NCI-H1105 (cell line): ENCODE measurements at places on chromosomes 4 and X.

GRCh38 chr4:92522356-92522755 lies 218.6 kb downstream of the GRID2 start:
- DNase-seq: no peak

DNA sequence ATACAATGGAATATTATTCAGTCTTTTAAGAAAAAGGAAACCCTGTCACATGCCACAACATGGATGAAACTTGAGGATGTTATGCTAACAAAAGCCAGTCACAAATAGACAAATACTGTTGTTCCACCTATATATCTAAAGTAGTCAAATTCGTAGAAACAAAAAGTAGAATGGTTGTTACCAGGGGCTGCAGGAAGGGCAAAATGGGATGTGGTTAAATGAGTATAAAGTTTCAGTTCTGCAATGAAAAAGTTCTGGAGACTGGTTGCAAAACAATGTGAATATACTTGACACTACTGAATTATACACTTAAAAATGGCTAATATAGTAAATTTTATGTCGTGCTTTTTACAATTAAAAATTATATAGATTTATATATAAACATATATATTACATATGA lies 12.2 kb downstream of the SPOCK3 start:
- no peak for DNase-seq

- no peak for DNase-seq
Observed at GRCh38 chr4:4361883-4362282, 25.0 kb upstream of the NSG1 start.

DNA sequence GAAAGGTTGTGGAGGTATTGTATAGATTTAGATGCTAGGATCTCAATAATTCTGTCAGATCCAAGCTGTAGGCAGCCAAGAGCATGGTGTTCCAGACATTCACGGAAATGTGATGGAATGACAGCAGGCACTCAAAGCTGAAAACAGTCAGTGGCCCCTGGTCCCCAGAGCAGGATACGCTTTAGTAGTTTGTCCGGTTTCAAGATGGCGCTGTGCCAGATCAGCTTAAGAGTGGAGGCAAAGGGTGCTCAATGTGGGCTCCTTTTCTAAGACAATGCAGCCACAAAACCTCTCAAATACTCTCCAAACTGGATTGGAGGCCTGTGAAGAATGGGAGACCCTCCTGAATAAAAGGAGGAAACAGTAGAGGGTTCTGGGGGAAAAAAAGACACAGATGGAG lies 291.2 kb upstream of the HS3ST1 start:
- no peak for DNase-seq

DNA sequence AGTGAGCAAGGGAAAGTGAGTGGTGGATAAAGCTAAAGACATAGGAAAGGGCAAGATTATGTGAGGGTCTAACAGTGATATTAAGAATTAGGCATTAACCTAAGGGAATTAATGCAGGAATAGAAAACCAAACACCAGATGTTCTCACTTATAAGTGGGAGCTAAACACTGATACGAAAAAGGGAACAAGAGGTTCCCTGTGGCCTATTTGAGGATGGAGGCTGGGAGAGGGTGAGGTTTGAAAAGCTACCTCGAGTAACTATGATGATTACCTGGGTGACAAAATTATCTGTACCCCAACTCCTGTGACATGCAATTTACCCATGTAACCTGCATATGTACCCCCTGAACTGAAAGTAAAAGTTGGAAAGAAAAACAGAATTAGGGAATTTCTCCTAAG lies 79.0 kb downstream of the ANXA3 start:
- no peak for DNase-seq

- no peak for DNase-seq
Observed at GRCh38 chrX:119708936-119709335, 16.0 kb upstream of the SEPTIN6 start.

- DNase-seq: no peak
Observed at GRCh38 chr4:174214101-174214878, 69.2 kb downstream of the FBXO8 start.

- no peak for DNase-seq
Observed at GRCh38 chr4:18213576-18214198, 192.1 kb upstream of the LCORL start.

DNA sequence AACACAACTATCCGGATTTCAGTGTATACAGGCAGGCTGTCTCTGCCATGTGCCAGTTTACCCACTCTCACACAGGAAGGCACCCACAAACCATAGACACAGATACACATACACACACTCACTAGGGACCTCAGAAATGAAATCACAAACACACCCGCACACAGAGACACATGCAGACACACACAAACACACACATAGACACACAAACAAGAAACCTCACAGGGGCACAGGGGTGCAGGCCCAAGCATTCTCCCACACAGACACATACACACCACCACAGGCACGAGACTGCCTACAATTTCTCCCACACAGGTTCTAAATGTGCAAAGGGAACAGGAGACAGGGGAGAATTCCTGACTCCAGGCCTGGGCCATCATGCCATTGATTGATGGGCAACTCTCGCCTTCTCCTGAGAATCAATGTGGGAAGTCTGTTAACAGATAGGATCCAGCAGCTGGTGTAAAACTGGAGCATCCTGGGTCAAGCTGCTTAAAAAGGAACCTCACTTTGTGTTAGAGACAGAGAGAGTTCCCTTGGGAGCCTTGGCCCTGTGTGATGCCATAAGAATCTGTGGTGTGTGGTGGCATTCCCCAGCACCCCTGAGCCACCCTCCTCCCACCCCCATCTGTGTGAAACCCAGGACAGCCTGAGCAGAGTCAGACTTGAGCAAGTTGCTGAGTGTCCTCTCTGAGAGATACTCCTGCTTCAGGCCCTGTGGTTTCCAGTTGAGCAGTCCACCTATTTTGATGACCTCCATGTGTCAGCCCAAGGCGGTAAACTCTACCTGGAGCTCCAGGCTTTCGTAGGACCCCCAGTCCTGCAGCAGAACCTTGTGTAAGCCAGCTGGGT lies 33.9 kb downstream of the NBDY start:
- no peak for DNase-seq

GRCh38 chrX:129522184-129523078 lies 859 bp downstream of the SMARCA1 start:
- peak; percentile 3 for DNase-seq

GRCh38 chr4:114807759-114808404 lies 209.3 kb downstream of the UGT8 start:
- no peak for DNase-seq

GRCh38 chr4:82519776-82520175 lies 42.0 kb downstream of the TMEM150C start:
- no peak for DNase-seq

DNA sequence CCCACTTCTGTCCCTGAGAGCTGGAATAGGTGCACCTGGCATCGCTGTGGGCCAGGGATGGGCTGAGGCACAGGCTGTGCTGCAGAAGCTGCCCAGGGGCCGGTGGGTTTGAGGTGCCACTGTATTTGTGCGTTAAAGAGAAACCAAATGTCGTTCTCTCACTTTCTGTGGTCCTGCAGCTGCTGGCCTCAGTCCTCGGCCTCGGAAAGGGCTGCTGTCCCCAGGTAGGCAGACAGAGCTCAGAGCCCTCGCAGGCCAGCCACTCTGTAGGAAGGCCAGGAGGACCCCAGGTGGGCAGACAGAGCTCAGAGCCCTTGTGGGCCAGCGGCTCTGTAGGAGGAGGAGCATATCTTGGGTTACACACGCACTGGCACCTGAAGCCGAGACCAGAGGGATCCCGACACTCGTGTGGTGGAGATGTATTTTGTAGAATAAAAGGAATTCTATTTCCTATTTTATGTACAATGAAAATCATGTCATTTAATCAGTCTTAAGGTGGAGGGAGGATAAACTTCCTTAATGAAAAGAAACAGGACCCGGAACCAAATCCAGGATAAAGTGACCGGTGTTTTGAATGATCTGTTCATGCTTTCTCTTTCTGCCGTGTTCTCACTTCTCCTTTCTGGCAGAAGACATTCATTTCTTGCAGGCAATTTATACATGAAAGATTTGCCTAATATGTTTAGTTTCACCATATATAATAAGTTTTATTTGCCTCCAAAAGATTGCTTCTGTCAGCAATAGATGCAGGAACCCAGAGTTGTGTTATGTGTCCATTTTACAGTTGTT lies 54.4 kb upstream of the HGFAC start:
- DNase-seq: no peak

DNA sequence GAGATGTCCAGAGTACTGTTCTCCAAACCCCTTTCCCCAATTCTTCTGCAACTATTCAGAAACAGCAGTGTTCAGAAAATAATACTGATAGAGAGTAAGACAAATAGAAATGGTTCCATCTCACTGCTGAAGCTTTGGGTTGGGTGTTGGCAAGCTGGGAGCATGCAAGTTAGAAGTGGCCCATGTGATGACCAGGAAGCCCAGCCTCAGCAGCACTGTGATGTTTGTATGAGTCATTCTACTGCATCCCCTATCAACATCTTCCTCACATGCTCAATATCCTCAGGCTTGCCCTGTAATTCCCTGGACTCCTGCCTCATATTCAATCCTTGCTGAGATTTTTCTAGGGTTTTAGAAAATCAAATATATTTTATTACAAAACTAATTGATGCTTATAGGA lies 96.5 kb downstream of the CHRDL1 start:
- DNase-seq: no peak

DNA sequence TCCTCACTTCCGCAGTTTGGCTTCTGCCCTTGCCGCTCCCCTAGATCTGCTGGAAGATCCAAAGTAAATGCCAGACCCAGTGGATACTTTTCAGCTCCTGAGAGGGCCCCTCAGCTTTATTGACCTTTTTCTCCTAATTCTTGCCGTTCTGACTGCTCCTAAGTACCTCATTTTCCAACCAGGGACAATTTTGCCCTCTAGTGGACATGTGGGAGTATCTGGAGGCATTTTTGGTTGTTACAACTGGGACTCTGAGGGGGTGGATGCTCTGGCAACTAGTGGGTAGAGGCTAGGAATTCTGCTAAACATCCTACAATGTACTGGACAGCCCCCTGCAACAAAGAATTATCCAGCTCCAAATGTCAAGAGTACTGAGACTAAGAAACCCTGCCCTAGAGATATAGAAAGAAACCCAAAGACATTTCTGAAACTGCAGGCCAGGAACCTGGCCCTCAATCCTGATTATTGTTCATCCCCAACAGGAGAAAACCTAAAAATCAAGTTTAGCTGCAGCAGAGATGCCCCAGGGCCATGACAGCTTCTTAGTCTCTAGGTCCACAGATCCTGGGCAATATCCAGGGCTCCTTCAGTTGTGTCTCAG lies 3.4 kb downstream of the TEX13B start:
- DNase-seq: peak; percentile 12

- no peak for DNase-seq
Observed at GRCh38 chr4:189845145-189845846, 95.4 kb upstream of the FRG1 start.

GRCh38 chrX:104482757-104483156 lies 83.2 kb upstream of the IL1RAPL2 start:
- DNase-seq: no peak

DNA sequence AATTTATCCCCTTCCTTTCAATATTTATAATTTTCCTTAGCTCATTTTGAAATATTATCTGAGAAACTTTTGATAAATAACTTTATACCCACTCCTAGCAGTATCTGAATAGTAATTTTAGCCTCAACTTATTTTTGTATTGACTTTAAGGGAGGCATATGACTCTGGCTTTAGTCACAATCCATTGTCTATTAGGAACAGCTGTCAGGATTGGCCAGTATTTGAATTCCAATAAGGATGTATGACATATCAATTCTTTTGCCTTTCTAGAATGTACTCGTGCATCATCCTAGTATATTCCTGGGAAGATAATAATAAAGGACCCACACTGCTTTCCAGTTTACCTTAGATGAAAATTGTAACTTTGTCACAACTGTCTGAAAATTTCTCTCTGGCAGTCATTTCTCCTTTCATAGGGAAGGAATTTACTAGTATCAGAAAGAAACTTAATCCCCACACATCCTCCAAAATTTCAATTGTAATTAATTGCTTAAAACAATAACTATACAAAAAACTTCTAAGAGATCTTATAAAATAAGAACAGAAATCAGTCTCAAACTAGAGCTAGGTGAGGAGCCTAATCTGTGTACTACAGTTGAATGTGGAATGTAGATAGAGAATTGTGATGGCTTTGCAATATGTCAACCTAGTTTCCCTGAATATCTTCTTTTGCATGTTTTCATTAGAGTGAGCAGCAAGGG lies 121.0 kb upstream of the EPHA5 start:
- DNase-seq: no peak

- no peak for DNase-seq
Observed at GRCh38 chr4:38495446-38495845, 168.6 kb upstream of the KLF3 start.

DNA sequence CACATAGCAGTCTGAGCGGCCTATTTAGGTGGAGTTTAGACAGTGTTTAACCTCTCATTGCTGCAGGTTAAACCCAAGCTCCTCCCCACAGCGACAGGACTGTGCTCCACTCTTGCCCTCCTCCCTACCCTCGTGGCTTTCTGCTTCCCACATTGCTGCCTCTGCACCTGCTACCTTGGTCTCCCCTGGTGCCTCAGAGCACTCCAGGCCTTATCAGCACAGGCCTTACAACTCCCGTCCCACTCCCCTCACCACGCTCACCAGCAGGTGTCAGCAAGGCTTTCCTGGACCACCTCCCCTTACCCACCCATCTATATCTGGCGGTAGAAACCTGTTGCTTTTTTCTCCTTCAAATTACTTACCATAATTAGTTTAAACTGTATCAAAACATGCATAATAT lies 18.6 kb downstream of the HELT start:
- no peak for DNase-seq

DNA sequence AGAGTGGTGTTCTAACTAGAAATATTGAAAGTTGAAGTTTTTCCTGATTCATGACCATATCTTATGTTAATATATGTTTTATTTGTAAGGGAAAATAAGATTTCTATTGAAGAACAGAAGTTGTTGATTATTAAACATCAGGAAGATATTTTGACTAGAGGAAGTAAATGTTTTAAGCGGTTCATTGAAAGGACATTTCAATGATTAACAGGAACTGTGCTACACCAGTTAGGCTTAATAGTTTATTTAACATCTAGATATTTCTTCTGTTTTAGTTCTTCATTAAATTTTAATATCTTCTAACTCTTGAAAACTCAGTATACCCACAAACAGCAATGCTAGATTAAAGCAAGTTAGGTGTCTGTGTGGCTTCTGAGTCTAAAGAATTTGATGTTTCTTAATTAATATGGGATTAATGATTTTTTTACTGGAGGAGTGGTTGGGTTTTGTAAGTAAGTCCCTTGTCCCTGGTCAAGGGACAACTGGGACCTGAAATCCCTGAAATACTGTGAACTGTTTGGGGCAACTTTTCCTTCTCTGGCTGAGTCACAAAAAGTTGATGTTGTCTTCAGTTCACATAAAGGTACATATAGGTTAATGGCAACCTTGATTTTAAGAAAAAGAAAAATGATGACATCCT lies 42.9 kb upstream of the CYP4V2 start:
- DNase-seq: no peak

- no peak for DNase-seq
Observed at GRCh38 chr4:178738026-178738425, 1295.8 kb upstream of the AGA start.

- no peak for DNase-seq
Observed at GRCh38 chrX:70171624-70172023, 5.7 kb upstream of the DGAT2L6 start.

DNA sequence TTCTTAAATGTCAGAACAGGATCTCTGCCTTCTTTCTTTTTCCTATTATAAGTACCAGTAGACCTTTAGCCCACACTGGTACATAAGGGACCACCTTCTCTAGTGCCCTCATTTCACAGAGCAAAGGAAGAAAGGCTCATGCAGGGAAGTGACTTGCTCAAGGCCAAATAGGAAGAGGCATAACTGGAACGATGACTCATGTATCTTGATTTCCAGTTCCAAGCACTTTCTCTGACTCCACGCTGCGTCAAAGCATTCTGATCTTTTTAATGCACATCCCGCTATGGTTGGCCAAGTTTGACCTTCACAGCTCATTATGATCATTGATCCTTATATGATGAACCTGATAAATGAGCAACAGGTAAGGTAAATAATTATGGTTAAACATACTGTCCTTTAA lies 542.0 kb downstream of the GBA3 start:
- no peak for DNase-seq
